Smooth muscle cell of the coronary artery (primary cell): ENCODE measurements at places on chromosomes 5 and 9. TPM values are rescaled to one million over a fixed set of nuclear protein-coding genes. Genes with fewer than 3 reads are reported as not detected.

Gene SLC34A3
- not detected in 2 replicates for total RNA-seq

Gene PTGDS
- 1.1 and 33.0 TPM in 2 replicates for total RNA-seq

Gene TDRD7
- 4.4 and 5.8 TPM in 2 replicates for total RNA-seq

Gene ARL14EPL
- not detected in 2 replicates for total RNA-seq

Gene NOTCH1
- total RNA-seq = 11.8 and 12.8 TPM in 2 replicates

Gene ZFP37
- total RNA-seq = 2.1 TPM in 2 replicates

Gene FAM151B
- total RNA-seq = 4.2 and 8.2 TPM in 2 replicates

Gene STOM
- total RNA-seq = 123 and 146 TPM in 2 replicates

Gene SAXO1
- under 0.01 and 0.08 TPM in 2 replicates for total RNA-seq

Gene CATSPER3
- 0.08 TPM in 1 of 2 replicates, not detected in the other for total RNA-seq

Gene SLCO4C1
- total RNA-seq = not detected in 2 replicates

Gene SOHLH1
- not detected in 2 replicates for total RNA-seq

Gene UAP1L1
- total RNA-seq = 12.3 and 12.9 TPM in 2 replicates

Gene PLPPR1
- total RNA-seq = not detected in 2 replicates

Gene IFNA21
- total RNA-seq = not detected in 2 replicates

Gene CSF2
- not detected in 2 replicates for total RNA-seq

Gene INSL6
- total RNA-seq = not detected in 2 replicates

Gene DOLPP1
- 5.1 and 9.2 TPM in 2 replicates for total RNA-seq

Gene LCN15
- not detected in 2 replicates for total RNA-seq

Gene LIX1
- total RNA-seq = not detected in 2 replicates

Gene IL9
- total RNA-seq = not detected in 2 replicates

Gene SLC6A3
- not detected in 2 replicates for total RNA-seq

Gene TMOD1
- total RNA-seq = 0.12 and 0.30 TPM in 2 replicates

Gene STPG3
- total RNA-seq = not detected in 2 replicates

Gene COL27A1
- 1.2 and 4.3 TPM in 2 replicates for total RNA-seq

Gene GNA14
- 1.2 and 2.6 TPM in 2 replicates for total RNA-seq

Gene SCGB3A2
- total RNA-seq = 0.15 TPM in 1 of 2 replicates, not detected in the other

Gene F12
- total RNA-seq = 0.12 and 0.90 TPM in 2 replicates

Gene PCDHB8
- total RNA-seq = 0.23 and 0.35 TPM in 2 replicates

Gene GAS1
- total RNA-seq = 0.15 and 57.4 TPM in 2 replicates

Gene TAF11L5
- not detected in 2 replicates for total RNA-seq

Gene ZCCHC9
- total RNA-seq = 15.3 and 15.9 TPM in 2 replicates

Gene KLHL3
- total RNA-seq = 1.3 and 3.4 TPM in 2 replicates

Gene GPX8
- 48.9 and 81.6 TPM in 2 replicates for total RNA-seq

Gene CTNND2
- total RNA-seq = not detected in 2 replicates

Gene IRGM
- not detected in 2 replicates for total RNA-seq

Gene F2RL2
- total RNA-seq = 0.75 and 3.3 TPM in 2 replicates

Gene HEMGN
- not detected in 2 replicates for total RNA-seq

Gene FAM221B
- total RNA-seq = not detected in 2 replicates

Gene CD14
- total RNA-seq = 2.8 and 107 TPM in 2 replicates

Gene PCDHB15
- 0.70 and 1.2 TPM in 2 replicates for total RNA-seq

Gene NME5
- 0.60 and 2.1 TPM in 2 replicates for total RNA-seq

Gene PAX5
- not detected in 2 replicates for total RNA-seq

Gene SLCO6A1
- total RNA-seq = not detected in 2 replicates
